ENCODE measurements at places on chromosomes 12 and 14. TPM values are rescaled to one million over a fixed set of nuclear protein-coding genes. Genes with fewer than 3 reads are reported as not detected.

ARHGEF25 gene
- polyA plus RNA-seq, result 0.12 TPM

DGKA gene
- polyA plus RNA-seq, result 269 TPM

NKX2-1 gene
- not detected for polyA plus RNA-seq

HIGD1C gene
- polyA plus RNA-seq, result not detected

RAB5B gene
- polyA plus RNA-seq, result 34.9 TPM

APOF gene
- not detected for polyA plus RNA-seq

KSR2 gene
- not detected for polyA plus RNA-seq

TRIAP1 gene
- 13.8 TPM for polyA plus RNA-seq

DCAF5 gene
- 58.7 TPM for polyA plus RNA-seq

CELA1 gene
- not detected for polyA plus RNA-seq

FAM186B gene
- 0.13 TPM for polyA plus RNA-seq

PDE3A gene
- polyA plus RNA-seq, result not detected

CPM gene
- polyA plus RNA-seq, result 1.2 TPM

KRT80 gene
- not detected for polyA plus RNA-seq

ATXN7L3B gene
- 24.9 TPM for polyA plus RNA-seq

LRP1-AS gene
- not detected for polyA plus RNA-seq

SMIM41 gene
- polyA plus RNA-seq, result 0.12 TPM

EIF2S1 gene
- polyA plus RNA-seq, result 10.4 TPM

ANO2 gene
- not detected for polyA plus RNA-seq

GPR68 gene
- 0.31 TPM for polyA plus RNA-seq

ZFP36L1 gene
- polyA plus RNA-seq, result 729 TPM

EFCAB11 gene
- 5.3 TPM for polyA plus RNA-seq

FAM222A gene
- polyA plus RNA-seq, result 0.49 TPM

JDP2 gene
- 5.3 TPM for polyA plus RNA-seq

FAM181A gene
- polyA plus RNA-seq, result not detected

KRT85 gene
- not detected for polyA plus RNA-seq

DERA gene
- polyA plus RNA-seq, result 9.4 TPM

TSPAN31 gene
- 24.0 TPM for polyA plus RNA-seq

SRRM4 gene
- not detected for polyA plus RNA-seq

SMCO2 gene
- not detected for polyA plus RNA-seq

TCL1B gene
- 15.8 TPM for polyA plus RNA-seq

BTBD6 gene
- 33.4 TPM for polyA plus RNA-seq

GZMH gene
- 2.0 TPM for polyA plus RNA-seq

ENDOU gene
- polyA plus RNA-seq, result 0.03 TPM

CAMKK2 gene
- polyA plus RNA-seq, result 9.3 TPM

NGB gene
- polyA plus RNA-seq, result not detected

GLIPR1L2 gene
- 0.23 TPM for polyA plus RNA-seq

RNF212B gene
- polyA plus RNA-seq, result not detected

PLEKHG7 gene
- polyA plus RNA-seq, result 7.5 TPM

TEX22 gene
- 1.7 TPM for polyA plus RNA-seq

FAIM2 gene
- not detected for polyA plus RNA-seq

FAM90A1 gene
- 0.27 TPM for polyA plus RNA-seq

IL31 gene
- polyA plus RNA-seq, result not detected

TRMT5 gene
- 1.9 TPM for polyA plus RNA-seq

TPPP2 gene
- not detected for polyA plus RNA-seq

GRIP1 gene
- 0.22 TPM for polyA plus RNA-seq

INHBC gene
- polyA plus RNA-seq, result 0.31 TPM

KRT7 gene
- polyA plus RNA-seq, result not detected

RFX4 gene
- polyA plus RNA-seq, result not detected

C12orf54 gene
- polyA plus RNA-seq, result not detected

NDUFB1 gene
- polyA plus RNA-seq, result 172 TPM

PLXNC1 gene
- polyA plus RNA-seq, result 9.7 TPM

SDS gene
- 0.09 TPM for polyA plus RNA-seq

ASIC1 gene
- not detected for polyA plus RNA-seq

TMEM233 gene
- polyA plus RNA-seq, result not detected

ADSS1 gene
- polyA plus RNA-seq, result 0.33 TPM

GALNT8 gene
- polyA plus RNA-seq, result 0.63 TPM

All from B cell (primary cell).